M059J (cell line): ENCODE measurements at places on chromosomes 3 and 15. TPM values are rescaled to one million over a fixed set of nuclear protein-coding genes. Genes with fewer than 3 reads are reported as not detected.
A peak's percentile ranks its signal among the peaks of the same experiment; 100 is the strongest.

DNA sequence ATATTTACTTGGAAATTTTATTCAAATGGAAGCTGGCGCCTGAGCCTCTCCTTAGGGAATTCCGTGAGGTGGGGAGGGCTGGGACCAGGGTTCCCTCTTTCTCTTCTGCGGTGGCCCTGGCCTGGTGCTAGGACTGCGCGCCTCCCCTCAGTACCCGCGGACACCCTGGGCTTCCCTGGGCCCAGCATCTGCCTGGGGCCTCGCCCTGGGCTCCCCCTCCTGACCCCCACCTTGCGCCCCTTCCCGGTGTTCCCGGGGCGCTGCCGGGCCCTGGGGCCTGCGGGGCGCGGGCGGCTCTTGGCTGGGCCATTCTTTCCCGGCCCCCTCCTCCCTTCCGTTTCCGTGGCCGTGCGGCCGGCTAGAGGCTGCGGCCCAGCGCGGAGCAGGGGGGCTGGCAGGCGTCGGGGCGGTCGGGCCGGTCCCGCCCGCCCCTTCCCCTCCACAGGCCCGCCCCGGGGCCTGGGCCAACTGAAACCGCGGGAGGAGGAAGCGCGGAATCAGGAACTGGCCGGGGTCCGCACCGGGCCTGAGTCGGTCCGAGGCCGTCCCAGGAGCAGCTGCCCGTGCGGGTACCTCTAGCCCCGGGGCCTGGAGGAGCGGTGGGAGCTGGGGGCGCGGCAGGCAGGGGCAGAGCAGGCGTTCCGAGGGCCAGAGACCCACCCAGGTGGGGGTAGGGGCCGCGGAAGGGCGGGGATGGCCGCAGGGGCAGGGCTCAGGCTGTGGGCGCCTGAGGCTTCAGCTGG lies at the start of gene FES:
Gene FES (plus strand): TSS at position 529 of the 743 bp plus-strand sequence. CDS start 542 bp downstream, outside the sequence.
- DNase-seq: no peak

DNA sequence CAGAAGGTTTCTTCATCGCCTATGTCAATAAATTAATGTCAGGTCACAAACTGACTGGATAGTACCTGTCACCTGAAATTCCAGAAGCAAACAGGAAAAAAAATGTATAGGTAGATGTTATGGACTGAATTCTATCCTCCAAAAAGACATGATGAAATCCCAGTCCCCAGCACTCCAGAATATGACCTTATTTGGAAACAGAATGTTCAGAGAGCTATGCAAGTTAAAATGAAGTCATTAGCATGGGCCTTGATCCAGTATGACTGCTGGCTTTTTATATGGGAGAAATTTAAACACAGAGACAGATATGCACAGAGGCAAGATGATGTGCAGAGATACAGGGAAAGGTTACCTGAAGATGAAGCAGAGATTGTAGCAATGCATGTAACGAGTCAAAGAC lies 953.4 kb downstream of the ZPLD1 start:
- peak; percentile 55 for DNase-seq

DNA sequence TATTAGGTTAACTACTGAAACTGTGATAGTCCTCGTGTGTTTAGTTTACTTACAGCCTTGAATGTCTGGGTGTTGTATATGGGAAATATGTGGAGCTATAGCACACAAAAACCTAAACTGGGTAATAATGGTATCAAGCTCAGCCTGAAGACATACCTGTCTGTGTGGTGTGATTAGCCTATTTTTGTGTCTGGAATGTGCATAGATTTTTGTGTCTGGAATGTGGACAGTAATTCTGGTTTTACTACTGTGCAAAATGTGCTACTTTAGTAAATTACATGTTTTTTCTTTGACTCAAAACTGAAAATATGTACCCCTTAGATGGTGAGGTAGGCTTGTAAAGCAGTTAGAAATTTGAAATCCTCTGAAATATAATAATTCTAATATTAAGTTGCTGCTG lies 43.5 kb downstream of the CHD2 start:
- DNase-seq: no peak

DNA sequence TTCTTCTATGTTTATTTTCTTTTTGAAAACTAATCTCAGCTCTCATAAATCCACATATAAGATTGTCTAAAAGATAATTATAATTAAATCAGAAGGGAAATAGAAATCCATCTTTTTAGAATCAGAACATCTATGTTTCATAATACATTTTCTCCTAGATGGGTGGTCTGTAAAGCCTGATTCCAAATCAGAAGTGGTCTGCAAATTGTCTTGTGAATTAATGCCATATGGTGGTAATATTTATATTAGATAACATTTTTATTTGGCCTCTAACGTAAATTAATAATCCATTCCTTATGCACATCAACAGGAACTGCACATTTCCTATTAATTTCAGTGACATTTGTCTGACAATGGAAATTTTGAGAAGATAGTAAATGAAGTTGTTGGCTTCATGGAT lies 52.8 kb upstream of the TBC1D5 start:
- DNase-seq: no peak

GRCh38 chr15:34223904-34224596 lies 766 bp upstream of the EMC4 start:
- peak; percentile 44 for DNase-seq

Gene MNS1
- 3.4 and 5.6 TPM in 2 replicates for total RNA-seq

- no peak for DNase-seq
These were observed 13.6 kb upstream of the GP9 start for GRCh38 chr3:129046732-129047552.

Gene ITIH1
- total RNA-seq: not detected in 2 replicates

- peak; percentile 86 for DNase-seq
These were observed 57.4 kb downstream of the ZBTB38 start for GRCh38 chr3:141425523-141426233.

- DNase-seq: no peak
These were observed 108.8 kb upstream of the PLAAT1 start for GRCh38 chr3:193132241-193132640.

GRCh38 chr15:34147371-34148140 lies 45.7 kb downstream of the PGBD4 start:
- DNase-seq: peak; percentile 24

DNA sequence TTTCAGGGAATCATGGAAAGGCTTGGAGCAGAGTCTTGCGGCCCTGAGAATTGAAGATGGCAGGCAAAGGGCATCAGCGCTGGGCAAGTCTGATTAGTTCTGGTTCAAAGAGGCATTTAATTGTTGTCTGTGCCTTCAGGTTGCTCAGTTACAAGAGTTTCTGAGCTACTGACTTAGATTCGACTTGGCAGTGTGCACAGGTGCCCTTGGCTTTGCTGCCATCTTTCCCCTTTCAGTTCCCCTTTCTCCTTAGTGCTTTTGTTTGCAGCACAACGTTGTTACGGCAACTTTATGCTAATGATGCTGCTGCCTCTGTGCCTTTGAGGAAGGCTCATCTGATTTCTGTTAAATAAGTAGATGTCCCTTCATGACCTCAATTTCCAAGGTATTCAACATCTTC lies 12.5 kb downstream of the P2RY14 start:
- DNase-seq: peak; percentile 34

Gene GOLGA6D
- total RNA-seq: not detected in 2 replicates

Gene P4HTM
- total RNA-seq: 13.3 and 25.7 TPM in 2 replicates

Gene TSC22D2
- 5.8 and 17.6 TPM in 2 replicates for total RNA-seq

- DNase-seq: no peak
These were observed 334.5 kb upstream of the BCHE start for GRCh38 chr3:166171695-166172094.
